Osteoblast (primary cell): ENCODE measurements at places on chromosomes 1 and 21. TPM values are rescaled to one million over a fixed set of nuclear protein-coding genes. Genes with fewer than 3 reads are reported as not detected.

DNA sequence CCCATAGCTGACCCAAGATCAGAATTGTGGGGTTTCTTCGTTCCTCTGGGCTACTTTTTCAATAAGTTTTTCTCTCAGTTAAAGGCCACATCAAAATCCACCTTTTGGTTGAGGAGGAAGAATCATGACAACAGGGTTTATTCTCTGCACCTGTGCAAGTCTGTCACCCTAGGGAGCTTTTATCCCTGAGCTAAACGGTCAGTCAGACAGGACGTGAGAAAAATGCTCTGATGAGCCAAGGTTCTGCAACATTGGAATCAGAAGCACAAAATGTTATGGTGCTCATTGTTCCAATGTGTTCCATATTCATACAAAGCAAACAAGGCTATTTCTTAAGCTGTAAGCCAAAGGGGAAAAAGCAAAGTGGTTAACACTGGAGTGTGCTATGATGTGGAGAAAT lies 7.4 kb upstream of the ERICH3 start:
- H3K4me1 ChIP-seq, result no peaks in the 10 kb centered on the region
- no peaks in the 10 kb centered on the region for H3K27me3 ChIP-seq
- no peak overlapping the region for H3K27ac ChIP-seq
- DNase-seq, result no peak

GRCh38 chr1:202572867-202573266 lies 137.4 kb downstream of the SYT2 start:
- no peaks in the 10 kb centered on the region for H3K36me3 ChIP-seq
- H3K4me1 ChIP-seq, result peaks cover 47% of the 10 kb centered on the region
- H3K27me3 ChIP-seq, result no peaks in the 10 kb centered on the region
- DNase-seq, result no peak

DNA sequence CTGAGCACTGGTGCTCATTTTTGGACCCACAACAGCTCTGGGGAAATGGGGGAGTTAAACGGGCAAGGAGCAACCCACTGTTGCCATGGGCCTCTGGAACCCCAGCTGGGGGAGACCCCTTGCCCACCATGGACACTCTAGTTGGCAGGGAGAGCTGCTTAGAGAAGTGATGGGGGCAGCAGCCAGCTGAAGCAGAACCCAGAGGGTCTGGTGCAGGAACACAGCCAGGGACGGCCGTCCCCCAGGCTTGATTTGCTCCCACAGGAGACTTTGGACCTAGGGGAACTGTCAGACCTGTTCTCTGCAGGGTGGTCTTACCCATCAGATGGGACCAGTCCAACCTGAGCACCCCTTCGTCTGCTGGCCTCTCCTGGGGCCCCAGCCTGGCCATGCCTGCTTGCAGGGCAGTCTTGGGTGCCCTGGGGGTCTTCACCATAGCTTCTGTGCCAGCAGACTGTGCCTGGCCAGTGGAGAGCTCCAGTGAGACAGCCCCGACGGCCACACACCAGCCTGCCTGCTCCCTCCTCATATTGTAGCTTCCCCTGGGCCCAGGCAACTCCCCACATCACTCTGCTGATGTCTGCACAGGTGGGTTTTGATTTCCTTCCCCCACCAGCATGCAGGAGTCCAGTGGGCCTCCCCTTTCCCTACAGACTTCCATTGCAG lies 11.3 kb downstream of the SPATC1L start:
- H3K27ac ChIP-seq, result no peak overlapping the region
- no peaks in the 10 kb centered on the region for H3K27me3 ChIP-seq
- no peaks in the 10 kb centered on the region for H3K36me3 ChIP-seq
- no peak overlapping the region for H3K4me3 ChIP-seq

GRCh38 chr1:145997718-145998023 lies 1.3 kb upstream of the TXNIP start:
- H3K36me3 ChIP-seq, result peaks cover 32% of the 10 kb centered on the region
- H3K4me1 ChIP-seq, result peaks cover 26% of the 10 kb centered on the region
- no peak overlapping the region for H3K27ac ChIP-seq
- H3K27me3 ChIP-seq, result no peaks in the 10 kb centered on the region
- DNase-seq, result no peak

GRCh38 chr1:59238993-59239392 lies 57.9 kb upstream of the FGGY start:
- no peak for DNase-seq
- H3K27me3 ChIP-seq, result no peaks in the 10 kb centered on the region
- no peaks in the 10 kb centered on the region for H3K36me3 ChIP-seq
- H3K4me3 ChIP-seq, result no peak overlapping the region

- no peak overlapping the region for H3K27ac ChIP-seq
- H3K4me3 ChIP-seq, result no peak overlapping the region
- H3K4me1 ChIP-seq, result no peaks in the 10 kb centered on the region
Observed at GRCh38 chr1:237779356-237779755, 111.4 kb downstream of the ZP4 start.

GRCh38 chr1:63861052-63861691 lies 87.4 kb downstream of the ROR1 start:
- peaks cover 12% of the 10 kb centered on the region for H3K4me1 ChIP-seq
- DNase-seq, result no peak
- no peak overlapping the region for H3K27ac ChIP-seq
- no peak overlapping the region for H3K4me3 ChIP-seq
- H3K27me3 ChIP-seq, result no peaks in the 10 kb centered on the region
- H3K36me3 ChIP-seq, result no peaks in the 10 kb centered on the region

DNA sequence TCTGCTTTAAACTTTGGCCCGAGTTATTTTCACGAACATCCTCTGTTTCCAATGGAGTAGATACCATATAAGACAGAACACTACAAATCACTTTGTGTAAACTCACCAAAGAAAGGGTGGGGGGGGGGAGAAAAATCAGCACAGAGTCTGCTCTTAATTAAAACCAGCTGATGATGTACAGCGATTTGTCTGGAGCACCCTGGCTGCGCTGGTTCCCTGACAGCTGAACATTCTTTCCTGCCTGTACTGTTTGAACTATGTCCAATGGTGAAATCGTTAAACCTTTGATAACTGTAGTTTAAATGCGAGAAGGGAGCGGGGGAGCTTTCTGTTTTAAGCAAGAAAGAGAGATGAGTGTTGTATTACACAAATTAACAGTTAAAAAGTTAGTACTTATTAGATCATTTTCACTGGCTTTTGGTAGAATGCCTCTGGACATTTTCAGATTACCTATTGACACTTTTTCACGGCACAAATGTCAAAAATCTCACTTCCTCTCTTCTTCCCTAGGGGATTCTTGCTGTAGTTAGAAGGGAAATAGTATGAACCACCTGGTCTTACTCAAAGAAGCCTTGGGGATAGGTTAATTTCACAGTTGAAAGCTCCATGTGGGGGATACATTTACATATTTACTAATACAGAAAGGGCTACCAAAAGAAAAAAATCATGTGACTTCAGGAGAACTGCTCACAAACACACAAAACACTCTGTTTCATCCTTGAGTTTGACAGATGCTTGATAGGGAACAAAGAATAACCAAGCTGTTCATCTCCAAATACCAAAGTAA lies 140.2 kb upstream of the RUNX1 start:
- H3K27me3 ChIP-seq, result no peaks in the 10 kb centered on the region
- H3K4me1 ChIP-seq, result peaks cover 5% of the 10 kb centered on the region
- DNase-seq, result no peak
- H3K4me3 ChIP-seq, result no peak overlapping the region

GRCh38 chr1:11174261-11174942 lies 14.8 kb upstream of the ANGPTL7 start:
- DNase-seq, result no peak
- H3K27ac ChIP-seq, result no peak overlapping the region
- H3K27me3 ChIP-seq, result no peaks in the 10 kb centered on the region
- H3K4me3 ChIP-seq, result no peak overlapping the region

DNA sequence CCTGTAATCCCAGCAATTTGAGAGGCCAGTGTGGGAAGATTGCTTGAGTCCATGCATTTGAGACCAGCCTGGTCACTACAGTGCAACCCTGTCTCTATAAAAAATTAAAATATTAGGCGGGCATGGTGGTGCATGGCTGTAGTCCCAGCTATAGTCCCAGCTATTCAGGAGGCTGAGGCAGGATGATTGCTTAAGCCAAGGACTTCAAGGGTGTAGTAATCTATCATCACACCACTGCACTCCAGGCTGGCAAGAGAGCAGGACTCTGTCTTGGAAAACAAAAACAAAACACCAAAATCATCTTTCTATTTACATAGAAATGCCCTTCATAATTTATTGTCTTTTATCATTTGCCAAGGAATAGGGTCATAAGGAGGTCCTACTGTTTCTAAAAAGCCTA lies 1274.1 kb upstream of the NCAM2 start:
- DNase-seq, result no peak
- no peak overlapping the region for H3K4me3 ChIP-seq
- H3K27ac ChIP-seq, result no peak overlapping the region
- no peaks in the 10 kb centered on the region for H3K4me1 ChIP-seq

DNA sequence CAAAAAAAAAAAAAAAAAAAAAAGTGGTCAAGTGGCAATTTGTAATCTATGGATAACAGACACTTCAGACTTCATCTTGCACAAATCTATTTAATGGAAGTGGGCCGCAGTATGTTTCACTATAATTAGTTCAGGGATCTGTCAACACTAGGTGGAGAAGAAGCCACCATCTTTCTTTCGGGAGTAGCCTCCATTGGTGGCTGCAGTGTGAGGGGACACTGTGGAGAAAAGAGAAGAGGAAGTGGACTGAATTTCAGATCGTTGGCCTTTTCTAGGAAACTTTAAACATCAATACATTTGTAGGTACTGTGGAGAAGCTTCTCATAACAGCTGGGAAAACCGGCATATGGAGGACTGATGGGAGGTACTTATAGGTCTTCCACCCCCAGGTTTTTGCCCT lies 8.0 kb upstream of the ELAPOR1 start:
- DNase-seq, result no peak
- peaks cover 2% of the 10 kb centered on the region for H3K4me1 ChIP-seq
- H3K27ac ChIP-seq, result no peak overlapping the region
- H3K4me3 ChIP-seq, result no peak overlapping the region
- H3K27me3 ChIP-seq, result peaks cover 3% of the 10 kb centered on the region
- H3K36me3 ChIP-seq, result no peaks in the 10 kb centered on the region

GRCh38 chr1:202728951-202729350 lies 18.7 kb upstream of the SYT2 start:
- no peak for DNase-seq
- H3K36me3 ChIP-seq, result peaks cover 95% of the 10 kb centered on the region
- no peaks in the 10 kb centered on the region for H3K4me1 ChIP-seq
- no peaks in the 10 kb centered on the region for H3K27me3 ChIP-seq

GRCh38 chr1:17684810-17685209 lies 70.3 kb upstream of the ACTL8 start:
- no peak overlapping the region for H3K4me3 ChIP-seq
- H3K36me3 ChIP-seq, result peaks cover 13% of the 10 kb centered on the region
- no peak for DNase-seq
- no peaks in the 10 kb centered on the region for H3K27me3 ChIP-seq

GRCh38 chr1:222167896-222168295 lies 380.0 kb downstream of the HHIPL2 start:
- no peak overlapping the region for H3K4me3 ChIP-seq
- H3K27me3 ChIP-seq, result no peaks in the 10 kb centered on the region
- peak overlapping the region; percentile 86 for H3K27ac ChIP-seq
- peak; percentile 4 for DNase-seq
- no peaks in the 10 kb centered on the region for H3K36me3 ChIP-seq

GRCh38 chr1:228283476-228284147 lies 75.8 kb downstream of the OBSCN start:
- H3K4me3 ChIP-seq, result no peak overlapping the region
- no peaks in the 10 kb centered on the region for H3K36me3 ChIP-seq
- no peaks in the 10 kb centered on the region for H3K27me3 ChIP-seq
- DNase-seq, result peak; percentile 57

GRCh38 chr1:111476761-111477309 lies 3.1 kb downstream of the C1orf162 start:
- H3K27ac ChIP-seq, result no peak overlapping the region
- peaks cover 5% of the 10 kb centered on the region for H3K36me3 ChIP-seq
- peaks cover 28% of the 10 kb centered on the region for H3K4me1 ChIP-seq

- H3K36me3 ChIP-seq, result peaks cover 17% of the 10 kb centered on the region
- no peak overlapping the region for H3K4me3 ChIP-seq
- no peaks in the 10 kb centered on the region for H3K27me3 ChIP-seq
- no peak for DNase-seq
Observed at GRCh38 chr1:16257968-16258367, 21.0 kb upstream of the CPLANE2 start.

- DNase-seq, result no peak
- no peaks in the 10 kb centered on the region for H3K4me1 ChIP-seq
- H3K27me3 ChIP-seq, result no peaks in the 10 kb centered on the region
- no peak overlapping the region for H3K4me3 ChIP-seq
- H3K27ac ChIP-seq, result no peak overlapping the region
Observed at GRCh38 chr1:242828199-242828598, 303.7 kb upstream of the PLD5 start.

- no peaks in the 10 kb centered on the region for H3K36me3 ChIP-seq
- no peak overlapping the region for H3K4me3 ChIP-seq
- peak; percentile 94 for DNase-seq
- no peak overlapping the region for H3K27ac ChIP-seq
Observed at GRCh38 chr1:204941421-204942338, 71.0 kb downstream of the NFASC start.

DNA sequence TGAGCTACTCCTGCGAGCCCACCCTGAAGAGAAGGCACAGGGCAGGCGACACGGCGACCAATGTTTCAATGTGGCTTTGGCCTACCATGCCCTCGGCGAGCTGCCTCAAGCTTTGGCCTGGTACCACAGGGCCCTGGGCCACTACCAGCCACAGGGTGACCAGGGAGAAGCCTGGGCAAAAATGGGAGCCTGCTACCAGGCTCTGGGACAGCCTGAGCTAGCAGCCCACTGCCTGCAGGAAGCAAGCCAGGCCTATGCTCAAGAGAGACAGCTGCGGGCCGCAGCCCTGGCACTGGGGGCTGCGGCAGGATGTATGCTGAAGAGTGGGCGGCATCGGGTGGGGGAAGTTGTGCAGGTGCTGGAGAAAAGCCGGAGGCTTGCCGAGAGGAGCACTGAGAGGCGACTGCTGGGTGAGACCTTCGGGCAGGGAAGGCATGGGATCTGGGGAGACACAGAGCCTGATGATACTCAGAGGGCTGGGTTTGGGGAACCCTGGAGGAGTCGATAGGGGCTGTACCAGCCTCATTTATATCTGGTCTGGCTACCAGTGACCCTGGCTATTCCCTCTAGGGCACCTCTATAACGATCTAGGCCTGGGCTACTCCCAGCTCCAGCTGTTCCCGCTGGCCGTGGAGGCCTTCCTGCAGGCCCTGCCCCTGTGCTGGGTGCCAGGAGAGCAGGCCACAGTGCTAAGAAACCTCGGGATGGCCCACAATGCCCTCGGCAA lies 2.3 kb downstream of the TTC24 start:
- H3K4me3 ChIP-seq, result no peak overlapping the region
- H3K27me3 ChIP-seq, result peaks cover 3% of the 10 kb centered on the region
- H3K36me3 ChIP-seq, result no peaks in the 10 kb centered on the region
- H3K27ac ChIP-seq, result no peak overlapping the region

Gene CLCA1
- not detected in 2 replicates for total RNA-seq

Gene VWA5B1
- total RNA-seq, result not detected in 2 replicates

Gene RPE65
- not detected in 2 replicates for total RNA-seq

Gene LEFTY1
- total RNA-seq, result under 0.01 TPM in 1 of 2 replicates, not detected in the other

Gene MTF1
- total RNA-seq, result 4.1 and 4.3 TPM in 2 replicates

Gene VTCN1
- not detected in 2 replicates for total RNA-seq

Gene AMY2A
- not detected in 2 replicates for total RNA-seq

Gene ATP1A4
- not detected in 2 replicates for total RNA-seq

Gene CAMK1G
- under 0.01 and 0.72 TPM in 2 replicates for total RNA-seq

Gene GBP6
- total RNA-seq, result not detected in 2 replicates

Gene ST6GALNAC5
- 0.88 and 1.1 TPM in 2 replicates for total RNA-seq
